ENCODE measurements at places on chromosomes 6 and 20.

DNA sequence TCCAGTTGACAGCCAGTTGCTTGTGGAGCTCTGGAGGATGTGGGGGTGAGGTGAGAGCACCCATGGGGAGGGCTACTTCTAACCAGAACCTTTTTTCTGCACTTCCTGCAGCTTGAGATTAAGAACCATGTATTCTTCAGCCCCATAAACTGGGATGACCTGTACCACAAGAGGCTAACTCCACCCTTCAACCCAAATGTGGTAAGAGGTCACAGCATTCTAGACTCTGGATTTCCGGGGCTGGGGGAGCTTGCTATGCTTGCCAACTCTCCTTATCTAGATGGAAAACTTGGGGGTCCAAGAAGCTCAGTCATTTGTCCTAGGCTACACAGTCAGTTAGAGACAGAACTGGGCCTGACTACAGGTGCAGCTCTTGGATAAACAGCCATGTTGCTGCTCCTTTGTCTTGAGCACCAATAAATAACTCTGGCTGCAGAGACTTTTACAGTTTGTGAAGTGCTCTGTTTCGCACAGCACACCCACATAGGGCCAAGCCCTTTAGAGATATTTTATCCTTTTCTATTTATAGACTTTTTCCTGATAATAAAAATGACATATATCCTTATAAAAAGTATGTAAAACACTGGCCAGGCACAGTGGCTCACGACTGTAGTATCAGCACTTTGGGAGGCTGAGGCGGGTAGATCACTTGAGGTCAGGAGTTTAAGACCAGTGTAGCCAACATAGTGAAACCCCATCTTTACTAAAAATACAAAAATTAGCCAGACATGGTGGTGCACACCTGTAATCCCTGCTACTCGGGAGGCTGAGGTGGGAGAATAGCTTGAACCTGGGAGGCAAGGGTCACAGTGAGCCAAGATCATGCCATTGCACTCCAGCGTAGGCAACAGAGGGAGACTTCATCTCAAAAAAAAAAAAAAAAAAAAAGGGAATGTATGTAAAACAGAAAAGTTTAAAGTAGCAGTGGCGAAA, 10.6 kb upstream of the IFT52 start:
- no peak for DNase-seq

DNA sequence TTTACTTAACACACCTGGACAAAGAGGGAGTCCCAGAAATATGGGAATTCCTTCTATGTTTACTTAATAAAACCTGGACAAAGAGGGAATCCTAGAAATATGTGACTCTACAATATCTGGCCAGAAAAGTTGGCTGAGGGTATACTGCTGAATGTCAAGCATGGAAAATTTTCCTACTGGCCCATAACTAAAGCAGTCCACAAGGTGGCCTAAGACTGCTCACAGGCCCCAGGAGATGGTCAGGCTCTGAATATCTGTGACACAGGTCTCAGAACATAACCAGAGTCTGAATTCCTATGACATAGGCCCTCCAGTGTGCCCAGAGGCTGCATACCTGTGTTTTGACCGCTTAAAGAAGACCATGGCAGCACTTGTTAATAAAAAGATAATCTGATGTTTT, 578.2 kb upstream of the NRSN1 start:
- DNase-seq = no peak

DNA sequence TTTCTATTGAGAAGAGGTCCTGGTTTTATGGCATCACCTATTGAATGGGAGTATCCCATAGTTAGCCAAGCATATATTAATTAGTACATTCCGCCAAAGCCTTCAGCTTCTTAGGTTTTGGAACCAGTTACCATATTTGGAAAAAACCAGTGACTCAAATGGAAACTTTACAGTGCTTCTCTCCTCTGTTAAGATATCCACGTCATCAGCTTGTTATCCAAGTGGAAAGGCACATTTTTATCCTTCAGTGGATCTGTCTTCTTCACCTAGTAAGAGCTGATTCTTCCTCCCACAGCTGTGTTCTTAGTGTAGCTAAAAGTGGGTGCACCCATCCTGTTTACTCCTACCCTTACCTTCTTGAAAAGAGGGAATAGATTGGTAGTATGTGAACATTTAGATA, 34.5 kb downstream of the TPD52L1 start:
- no peak for DNase-seq

DNA sequence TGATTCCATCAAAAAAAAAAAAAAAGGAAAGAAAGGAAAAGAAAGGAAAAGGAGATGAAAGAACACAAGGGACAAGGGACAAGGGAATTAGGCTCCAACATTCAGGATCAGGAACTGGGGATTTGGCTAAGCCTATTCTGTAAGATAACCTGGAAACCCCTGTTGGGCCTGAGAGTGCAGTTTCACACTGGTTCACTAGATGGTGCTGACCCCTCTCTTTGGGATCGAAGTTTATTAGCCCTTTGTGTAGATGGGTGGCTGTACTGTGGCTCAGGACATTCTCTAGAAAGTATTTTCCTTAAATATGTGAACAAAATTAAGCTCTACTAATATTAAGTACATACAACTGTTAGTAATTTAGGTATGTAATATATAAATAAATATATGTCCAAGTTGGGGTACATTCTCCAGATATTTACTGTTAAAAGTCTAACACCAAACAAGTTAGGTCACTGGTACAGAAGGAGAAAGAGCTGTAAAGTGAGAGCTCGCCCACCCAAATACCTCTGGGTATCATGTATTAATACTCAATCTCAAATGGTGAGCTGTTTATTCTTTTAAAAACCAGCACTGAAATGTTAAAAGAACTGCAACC, 6.3 kb downstream of the OR2A4 start:
- peak; percentile 59 for DNase-seq

- DNase-seq = no peak
Observed at GRCh38 chr6:36907781-36908180, 22.0 kb downstream of the C6orf89 start.

- DNase-seq = no peak
Observed at GRCh38 chr6:60991427-60992028, 1294.5 kb downstream of the KHDRBS2 start.

DNA sequence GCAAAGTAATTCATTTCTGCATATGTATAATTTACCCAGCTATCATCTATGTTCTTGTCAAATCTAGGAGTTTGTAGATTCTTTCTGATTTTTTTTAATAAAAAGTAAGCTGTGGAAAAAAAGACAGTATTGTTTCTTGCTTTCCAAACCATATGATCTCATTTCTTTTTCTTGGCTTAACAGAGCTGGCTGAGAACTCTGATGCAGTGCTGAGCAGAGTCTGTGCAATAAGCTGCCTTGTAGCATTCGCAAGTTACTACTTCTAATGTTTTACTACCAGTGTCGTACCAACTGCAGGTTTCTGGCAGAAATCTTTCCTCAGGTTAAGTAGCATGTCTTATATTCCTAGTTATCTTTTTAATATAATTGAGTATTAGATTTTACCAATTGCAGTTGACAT, 15.6 kb downstream of the RRBP1 start:
- DNase-seq = no peak

GRCh38 chr20:8790442-8791074, 278.3 kb upstream of the PLCB4 start:
- peak; percentile 50 for DNase-seq

DNA sequence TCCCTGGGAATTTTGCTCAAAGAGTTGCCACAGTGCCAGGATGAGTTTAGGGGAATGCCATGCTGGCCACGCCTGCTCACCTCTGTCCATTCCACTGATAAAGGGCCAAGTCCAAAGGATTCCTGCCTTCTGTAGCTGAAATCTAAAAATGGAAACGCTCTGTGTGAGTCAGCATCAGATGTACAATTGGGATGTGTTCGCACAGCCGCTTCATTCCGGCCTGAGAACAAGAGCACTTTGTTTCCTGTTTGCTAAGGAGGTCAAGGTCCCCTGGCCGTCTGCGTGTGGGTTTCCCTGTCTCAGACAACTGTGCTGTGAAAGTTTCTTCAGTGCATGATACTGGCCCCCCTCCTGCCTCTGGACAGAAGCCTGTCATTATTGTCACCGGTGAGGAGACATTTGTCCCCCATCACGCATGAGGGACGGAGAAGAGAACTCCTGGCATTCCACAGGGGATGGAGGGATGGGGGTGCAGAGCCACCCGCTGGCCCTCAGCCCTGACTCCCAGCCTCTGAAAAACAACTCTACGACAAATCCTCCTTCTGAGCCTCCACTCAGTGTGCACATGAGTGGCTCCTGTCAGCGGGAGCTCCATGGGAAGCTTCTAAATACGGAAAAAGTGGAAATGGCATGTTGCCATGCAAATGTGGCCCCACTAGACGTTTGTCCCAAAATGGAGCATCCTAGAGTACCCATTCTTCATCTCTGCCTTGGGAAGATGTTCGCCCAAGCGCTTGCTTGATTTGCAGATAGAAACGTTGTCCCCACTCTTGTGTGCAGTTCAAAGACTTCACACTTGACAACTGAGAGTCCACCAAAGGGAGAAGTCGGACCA, 143.5 kb upstream of the AFDN start:
- no peak for DNase-seq

- peak; percentile 5 for DNase-seq
Observed at GRCh38 chr6:131581523-131581922, 8.5 kb downstream of the ARG1 start.

GRCh38 chr6:125707615-125708243, 41.7 kb upstream of the HEY2 start:
- DNase-seq = no peak

DNA sequence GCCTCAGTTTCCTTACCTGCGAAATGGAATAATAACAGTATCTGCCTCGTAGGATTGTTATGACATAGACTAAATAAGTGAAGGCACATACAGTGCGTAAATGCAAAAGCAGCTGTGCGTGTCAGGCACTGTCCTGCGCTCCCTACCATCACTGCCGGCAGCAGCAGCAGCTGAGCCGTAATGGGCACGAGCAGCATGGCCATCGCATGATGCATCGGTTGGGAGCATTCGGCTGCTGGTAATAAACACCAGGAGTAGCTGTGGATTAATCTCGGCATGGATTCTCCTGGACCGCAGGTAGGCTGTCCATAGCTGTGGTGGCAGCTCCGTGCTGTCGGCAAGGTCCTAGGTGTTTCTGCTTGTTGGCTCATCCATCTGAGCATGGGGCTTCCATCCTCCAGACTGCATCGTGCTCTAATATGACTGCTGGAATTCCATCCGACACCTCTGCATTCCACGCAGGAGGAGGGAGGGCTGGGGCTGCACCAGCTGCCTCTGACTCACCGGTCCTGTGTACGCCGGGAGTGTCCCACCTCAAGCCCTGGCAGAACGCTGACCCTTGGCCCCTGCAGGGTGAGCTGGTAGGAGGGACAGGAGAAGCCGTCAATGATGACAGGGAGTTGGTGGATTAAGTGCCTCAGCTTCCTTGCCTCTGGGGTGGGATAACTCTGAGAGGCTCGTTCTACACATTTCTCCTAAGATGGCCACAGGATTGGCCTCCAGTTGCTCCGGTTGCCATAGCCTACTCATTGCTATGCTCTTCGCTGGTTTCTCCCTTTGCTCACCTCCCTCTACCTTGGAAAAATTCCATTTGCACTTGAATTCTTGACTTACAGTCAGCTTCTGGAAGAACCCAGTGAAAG, 100.9 kb upstream of the PMEPA1 start:
- no peak for DNase-seq

GRCh38 chr6:121436960-121437850, 1.8 kb downstream of the GJA1 start:
- no peak for DNase-seq

DNA sequence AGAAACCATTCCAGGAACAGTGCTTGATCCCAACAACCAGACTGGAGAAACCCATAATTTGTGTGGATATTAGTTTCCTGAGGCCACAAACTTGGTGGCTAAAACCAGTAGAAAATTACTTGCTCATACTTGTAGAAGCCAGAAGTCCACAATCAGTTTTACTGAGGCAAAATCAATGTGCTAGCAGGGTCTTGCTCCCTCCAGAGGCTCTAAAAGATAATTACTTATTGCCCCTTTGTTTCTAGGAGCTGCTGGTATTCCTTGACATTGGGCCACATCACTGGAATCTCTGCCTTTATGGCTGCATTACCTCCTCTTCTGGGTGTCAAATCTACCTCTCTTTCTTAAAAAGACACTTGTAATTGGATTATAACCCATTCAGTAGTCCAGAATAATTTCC, 142.2 kb upstream of the SAMD5 start:
- DNase-seq = no peak

DNA sequence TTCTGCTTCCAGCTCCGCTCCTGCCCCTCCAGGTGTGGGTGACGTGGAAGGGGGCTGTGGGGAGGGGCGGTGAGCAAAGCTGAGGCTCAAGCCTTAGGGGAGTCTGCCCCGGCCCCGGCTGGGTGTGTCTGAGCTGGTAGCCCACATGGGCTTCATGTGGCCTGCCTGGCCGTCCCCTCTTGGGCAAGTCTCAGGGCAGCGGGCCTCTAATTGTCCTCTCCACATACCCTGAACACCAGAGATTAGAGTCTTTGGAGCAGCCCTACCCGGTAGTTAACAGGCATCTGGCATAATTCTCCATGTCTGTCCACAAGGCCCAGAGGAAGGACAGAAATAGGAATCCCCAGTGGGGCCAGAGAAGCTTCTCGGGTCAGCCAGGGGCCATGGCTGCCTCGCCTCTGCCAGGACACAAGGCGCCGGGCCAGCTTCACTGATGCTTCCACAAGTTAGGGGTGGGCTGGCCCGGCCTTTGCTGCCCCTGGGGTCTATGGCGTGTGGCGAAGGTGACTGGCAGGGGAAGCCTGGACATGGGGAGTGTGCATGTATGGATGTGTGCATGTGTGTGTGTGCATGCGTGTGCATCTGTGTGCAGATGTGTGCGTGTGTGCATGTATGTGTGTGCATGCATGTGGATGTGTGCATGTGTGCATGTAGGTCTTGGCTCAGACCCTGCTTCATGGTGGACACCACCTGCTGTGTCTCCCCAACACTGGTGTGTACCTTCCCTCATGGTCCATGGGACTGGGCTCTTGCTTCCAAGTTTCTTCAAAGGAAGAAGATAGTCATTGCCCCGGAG, 24.0 kb downstream of the FRMD1 start:
- DNase-seq = no peak

- no peak for DNase-seq
Observed at GRCh38 chr6:52503323-52503747, 73.5 kb downstream of the TRAM2 start.

- DNase-seq = no peak
Observed at GRCh38 chr6:137001299-137001976, 43.3 kb downstream of the IL20RA start.

GRCh38 chr20:6819599-6819998, 52.1 kb downstream of the BMP2 start:
- no peak for DNase-seq

DNA sequence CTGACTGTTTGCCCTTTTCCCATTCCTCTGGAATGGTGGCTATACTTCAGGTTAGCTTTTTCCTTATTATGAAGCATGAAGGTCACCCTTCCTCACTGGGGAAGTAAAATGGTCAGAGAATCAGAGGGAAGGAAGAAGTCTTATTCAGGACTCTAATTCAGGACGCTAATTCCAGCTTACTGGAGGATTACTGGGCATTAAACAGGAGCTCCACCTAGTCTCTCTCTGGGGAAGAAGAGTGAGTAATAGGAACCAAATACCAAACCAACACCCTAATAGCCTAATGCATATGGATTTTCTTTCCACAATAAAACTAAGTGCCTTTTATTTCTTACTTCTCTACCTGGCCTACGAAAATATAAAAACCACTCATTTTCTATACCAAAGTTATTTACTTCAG, 10.1 kb downstream of the CRISP1 start:
- no peak for DNase-seq
